NCI-H2081 treated with DMSO at 0.1 percent for 48 hours (cell line): ENCODE measurements at places on chromosomes 12 and 14.

DNA sequence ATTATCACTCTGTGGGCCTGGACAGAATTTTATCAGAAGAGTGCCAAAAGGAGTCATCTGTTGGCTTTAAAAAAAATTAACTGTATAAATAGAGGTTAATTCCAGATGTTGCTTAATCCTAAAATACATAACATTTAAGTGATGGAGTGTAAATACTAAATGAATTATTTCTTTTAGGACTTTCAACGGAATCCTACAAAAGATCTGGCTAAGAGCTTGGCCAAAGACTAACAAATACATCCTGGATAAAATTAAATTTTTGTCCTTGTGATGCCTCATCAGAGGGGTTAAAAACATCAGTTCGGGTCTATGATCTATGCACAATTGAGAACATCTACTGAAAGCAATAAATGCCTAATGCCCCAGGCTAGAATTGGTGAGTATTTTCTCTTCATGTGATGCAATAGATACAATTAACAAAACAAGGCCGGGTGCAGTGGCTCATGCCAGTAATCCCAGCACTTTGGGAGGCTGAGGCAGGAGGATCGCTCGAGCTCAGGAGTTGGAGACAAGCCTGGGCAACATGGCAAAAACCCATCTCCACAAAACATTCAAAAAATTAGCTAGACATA is 49.8 kb upstream of the RAP1B start:
- no peak for DNase-seq

- no peak for DNase-seq
Observed at GRCh38 chr12:115378291-115378690, 694.3 kb upstream of the TBX3 start.

GRCh38 chr14:94532447-94532846 is 23.2 kb upstream of the SERPINA12 start:
- no peak for DNase-seq

GRCh38 chr12:51893786-51894185 is 5.9 kb downstream of the ANKRD33 start:
- DNase-seq: no peak

DNA sequence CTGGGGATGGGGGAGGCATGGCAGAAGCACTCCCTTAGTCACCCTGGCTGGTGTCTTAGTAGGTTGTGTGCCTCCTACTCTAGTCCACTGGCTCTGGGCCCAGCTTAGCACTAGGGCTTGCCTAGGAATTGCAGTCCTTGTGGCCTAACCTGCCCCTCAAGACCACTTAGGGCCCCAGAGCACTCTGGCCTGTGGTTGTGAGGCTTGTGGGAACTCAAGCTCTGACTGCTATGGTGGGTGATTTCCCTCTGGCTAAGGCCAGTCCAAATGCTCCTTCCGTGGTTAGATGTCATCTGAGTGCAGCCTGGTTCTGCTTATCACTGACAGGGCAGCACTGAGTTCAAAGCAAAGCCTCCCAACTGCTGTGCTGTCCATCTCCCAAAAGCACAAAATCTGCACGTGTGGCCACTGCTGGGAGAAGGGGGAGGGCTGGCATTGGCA is 20.2 kb downstream of the FGD4 start:
- no peak for DNase-seq

GRCh38 chr14:71686677-71687076 is 245.6 kb upstream of the RGS6 start:
- no peak for DNase-seq

DNA sequence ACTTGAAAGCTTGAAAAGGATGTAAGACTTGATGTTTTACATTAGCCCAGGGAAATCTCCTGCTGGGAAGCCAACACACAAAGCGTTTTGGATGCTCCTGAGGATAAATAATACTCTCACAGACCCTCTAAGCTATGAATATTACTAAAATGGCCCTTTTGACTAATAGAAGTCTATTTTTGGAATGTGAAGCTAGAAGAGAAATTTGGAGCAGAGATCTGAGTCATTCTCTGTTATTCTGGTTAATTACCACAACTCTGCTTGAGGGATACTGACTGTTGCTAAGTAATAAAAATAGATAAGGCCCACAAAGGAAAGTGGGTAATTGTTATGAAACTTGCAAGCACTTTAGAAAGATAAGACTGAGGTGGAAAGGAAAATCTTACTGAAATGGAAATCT is 346.2 kb upstream of the STXBP6 start:
- DNase-seq: no peak

DNA sequence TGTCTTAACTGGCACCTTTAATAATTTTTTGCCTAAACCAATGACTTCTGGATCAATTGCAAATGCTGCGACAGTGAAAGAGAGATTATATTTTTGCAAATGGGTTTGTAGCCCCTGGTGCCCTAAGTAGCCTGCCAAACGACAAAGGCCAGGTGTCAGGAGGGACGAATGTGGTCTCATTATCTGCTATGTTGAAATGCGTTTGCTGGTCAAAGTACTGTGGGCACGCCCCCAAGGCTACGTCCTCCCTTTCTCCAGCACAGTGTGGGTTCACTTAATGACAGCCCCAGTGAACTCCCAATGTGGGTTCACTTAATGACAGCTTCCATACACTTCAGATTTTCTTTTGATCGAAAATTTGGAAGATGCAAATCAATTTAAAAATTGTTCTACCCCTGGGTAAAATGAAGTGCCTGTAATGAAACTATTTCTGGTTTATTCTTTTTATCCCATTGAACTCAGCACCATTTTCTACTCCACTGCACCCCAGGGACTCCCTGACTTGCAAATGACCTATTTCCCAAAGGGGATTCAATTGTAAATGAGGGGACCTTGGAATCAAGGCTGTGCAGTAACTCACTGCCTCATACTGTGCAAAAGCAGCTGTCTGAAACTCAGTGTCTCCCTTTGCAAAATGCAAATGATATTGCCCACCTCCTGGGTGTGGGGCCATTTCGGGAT is 1.4 kb downstream of the SERPINA11 start:
- DNase-seq: no peak

- no peak for DNase-seq
Observed at GRCh38 chr12:94616203-94616729, 34.1 kb downstream of the TMCC3 start.

DNA sequence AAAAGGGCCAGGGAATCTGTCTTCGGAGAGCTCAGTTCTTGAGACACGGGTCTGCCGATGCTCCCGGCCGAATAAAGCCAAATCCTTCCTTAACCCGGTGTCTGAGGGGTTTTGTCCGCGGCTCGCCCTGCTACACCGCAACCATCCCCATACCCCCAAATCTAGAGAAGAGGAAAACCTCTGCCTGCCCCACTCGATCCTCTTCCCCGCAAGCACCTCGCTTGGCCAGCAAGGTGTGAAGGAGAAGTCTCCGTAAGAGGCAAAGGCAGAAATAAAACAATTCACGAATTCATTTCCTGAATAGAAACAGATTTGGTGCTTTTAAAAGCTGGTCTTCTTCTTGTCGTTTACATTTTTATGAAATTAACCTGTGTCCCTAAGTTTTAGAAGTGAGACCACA is 67.3 kb upstream of the GALNT9 start:
- no peak for DNase-seq

DNA sequence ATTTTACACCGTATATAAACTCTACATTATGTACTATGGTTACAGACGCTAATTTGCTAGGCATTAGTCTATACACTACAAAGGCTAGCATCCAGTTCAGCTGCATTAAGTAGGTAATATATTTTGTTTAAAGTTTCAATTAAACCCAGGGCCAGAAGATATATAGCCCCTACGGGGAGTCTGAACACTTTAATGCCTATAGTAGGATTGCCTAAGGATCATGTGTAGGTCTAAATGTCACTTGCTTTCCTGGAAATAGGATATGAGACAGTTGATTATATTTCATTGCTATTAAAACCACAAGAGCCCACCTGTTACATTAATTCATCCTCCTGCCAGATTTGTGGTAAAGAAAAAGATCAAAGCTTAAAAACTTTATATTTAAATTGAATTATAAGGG is 286.9 kb downstream of the TMTC2 start:
- DNase-seq: no peak

- DNase-seq: no peak
Observed at GRCh38 chr12:68868043-68868790, 60.2 kb downstream of the MDM2 start.

- no peak for DNase-seq
Observed at GRCh38 chr14:80298491-80299017, 87.2 kb upstream of the DIO2 start.

DNA sequence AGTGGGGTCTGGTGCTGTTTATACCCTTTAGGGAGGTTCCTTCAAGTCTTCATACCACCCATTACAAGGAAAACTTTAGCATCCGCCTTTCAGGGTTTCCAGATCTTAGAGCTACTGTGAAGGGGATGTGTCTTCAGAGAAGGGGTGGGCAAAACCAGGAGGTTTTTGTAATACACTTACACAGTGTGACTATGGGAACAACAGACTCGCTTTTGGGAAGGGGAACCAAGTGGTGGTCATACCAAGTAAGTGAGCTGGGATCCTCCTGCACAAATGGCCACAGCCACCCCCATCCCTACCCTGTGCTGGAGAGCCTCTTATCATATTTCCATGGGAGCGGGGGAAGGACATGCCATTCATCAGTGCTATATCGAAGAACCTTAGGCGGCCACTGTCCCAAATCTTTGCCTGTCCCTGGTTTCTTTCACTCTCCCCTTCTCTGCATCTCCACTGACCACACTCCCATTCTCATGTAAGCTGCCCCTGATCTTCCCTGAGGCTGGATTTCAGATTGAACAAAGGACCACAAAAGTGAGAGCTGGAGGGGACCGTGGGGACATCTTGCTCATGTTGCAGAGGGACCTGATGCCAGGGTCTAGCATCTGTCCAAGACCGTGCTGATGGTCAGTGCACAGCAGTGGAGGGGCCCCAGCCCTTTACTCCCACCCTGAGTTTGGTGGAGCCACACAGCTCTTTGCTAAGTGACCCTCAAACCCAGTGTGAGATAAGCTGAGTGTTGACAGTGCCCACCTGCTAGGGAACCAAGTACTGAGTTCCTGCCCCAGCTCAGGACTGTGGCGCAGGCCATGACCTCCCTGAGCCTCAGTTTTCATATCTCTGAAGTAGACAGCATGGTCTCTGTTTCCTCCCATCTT is 51.4 kb downstream of the DAD1 start:
- DNase-seq: no peak

DNA sequence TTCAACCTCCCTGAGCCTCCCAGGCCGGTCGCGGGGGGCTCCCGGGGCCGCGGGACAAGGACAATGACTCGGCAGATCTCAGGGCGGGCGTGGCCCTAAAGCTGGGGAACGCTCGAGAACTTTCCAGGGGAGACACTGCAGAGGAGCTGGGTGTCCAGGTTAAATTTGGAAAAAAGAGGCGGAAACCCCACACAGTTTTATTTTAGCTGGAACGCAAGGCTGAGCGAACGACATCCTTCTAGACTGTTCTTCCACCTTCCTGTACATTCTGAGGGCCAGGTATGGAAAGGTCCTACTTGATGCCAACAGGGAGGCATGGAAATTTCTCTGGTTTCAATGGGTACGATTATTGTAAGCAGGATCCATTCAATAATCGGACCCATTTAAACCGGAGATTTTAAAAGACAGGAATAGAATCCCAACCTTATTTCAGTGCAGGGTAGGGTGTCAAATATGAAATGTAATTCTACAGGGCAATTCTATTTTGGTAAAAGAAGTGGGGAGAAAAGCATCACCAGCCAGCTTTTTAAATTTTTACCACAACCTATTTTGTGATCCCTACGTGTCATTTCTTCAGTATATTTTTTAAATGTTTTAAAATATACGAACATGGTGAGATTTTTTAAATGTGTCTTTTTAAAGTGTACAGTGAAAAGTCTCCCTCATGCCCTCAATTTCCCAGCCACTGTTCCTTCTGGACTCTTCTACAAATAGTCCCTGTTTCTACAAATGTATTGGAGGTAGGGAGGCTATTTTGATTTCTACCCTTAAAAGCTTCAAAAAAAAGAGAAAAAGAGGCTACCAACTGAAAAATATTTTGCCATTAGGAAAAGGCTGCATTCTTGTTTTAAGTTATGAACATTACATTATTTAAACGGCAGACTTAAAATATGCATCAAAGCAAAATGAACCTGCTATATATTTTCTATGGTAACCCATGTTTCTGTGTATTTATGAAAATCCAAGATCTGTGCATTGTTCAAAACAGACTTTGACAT is 1.1 kb upstream of the UBC start:
- no peak for DNase-seq

- DNase-seq: no peak
Observed at GRCh38 chr14:61121355-61121787, 140.3 kb downstream of the SLC38A6 start.

- no peak for DNase-seq
Observed at GRCh38 chr12:94714378-94715114, 64.2 kb upstream of the TMCC3 start.

DNA sequence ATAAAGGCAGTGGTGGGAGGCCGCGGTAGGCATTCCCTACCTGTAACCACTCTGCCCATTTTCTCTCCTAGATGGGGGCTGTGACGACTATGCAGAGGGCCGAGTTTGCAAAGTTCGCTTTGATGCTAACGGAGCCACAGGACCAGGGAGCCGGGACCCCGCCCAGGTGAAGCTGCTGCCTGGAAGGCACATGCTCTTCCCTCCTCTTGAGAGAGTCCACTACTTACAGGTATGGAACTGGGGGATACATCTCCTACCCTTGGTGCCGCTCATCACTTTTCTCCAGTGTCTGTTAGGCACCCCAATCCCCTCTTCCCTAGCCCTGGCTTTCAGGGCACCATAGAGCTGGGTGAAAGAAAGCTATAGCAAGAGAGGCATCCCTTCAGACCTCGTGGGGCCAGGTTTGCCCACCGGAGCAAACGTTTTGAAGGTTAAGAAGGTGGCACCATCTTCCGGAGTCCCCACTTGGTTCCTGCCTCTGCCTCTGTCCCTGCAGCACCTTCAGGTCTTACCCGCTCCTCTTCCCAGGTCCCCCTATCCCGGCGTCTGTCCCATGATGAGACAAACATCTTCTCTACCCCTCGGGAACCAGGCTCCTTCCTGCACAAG is 2.0 kb upstream of the P3H3 start:
- DNase-seq: no peak

- DNase-seq: no peak
Observed at GRCh38 chr12:108234158-108234557, 105.0 kb downstream of the CMKLR1 start.

GRCh38 chr14:42002141-42002540 is 395.5 kb downstream of the LRFN5 start:
- no peak for DNase-seq
